HL-60 (cell line): ENCODE measurements at places on chromosomes 7 and 10.

DNA sequence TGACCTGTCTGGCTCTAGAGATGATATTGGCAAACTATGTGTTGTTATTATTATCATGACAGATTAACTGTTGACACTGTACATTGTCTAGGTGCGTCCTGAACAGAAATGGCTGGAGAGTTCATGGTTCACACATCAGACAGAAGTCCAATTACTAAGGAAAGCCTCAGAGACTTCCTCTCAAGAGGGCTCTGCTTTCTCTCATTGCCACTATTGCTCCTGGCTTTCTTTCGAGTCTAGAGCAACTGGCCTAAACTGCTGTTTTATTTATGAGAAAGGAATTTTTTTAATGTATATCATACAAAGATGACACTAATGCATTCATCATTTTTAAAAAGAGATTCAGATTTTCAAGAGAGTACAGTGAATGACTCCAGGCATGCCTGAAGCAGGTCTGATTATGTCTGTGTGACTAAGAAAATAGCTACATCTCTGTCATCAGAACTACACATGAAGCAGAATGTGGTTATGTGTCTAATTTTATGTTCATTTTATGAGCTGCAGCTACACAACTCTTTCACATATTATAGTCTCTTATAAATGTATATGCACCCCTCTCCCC, 30.4 kb downstream of the NRCAM start:
- DNase-seq: no peak

GRCh38 chr7:47893238-47893637, 55.0 kb downstream of the PKD1L1 start:
- no peak for DNase-seq

DNA sequence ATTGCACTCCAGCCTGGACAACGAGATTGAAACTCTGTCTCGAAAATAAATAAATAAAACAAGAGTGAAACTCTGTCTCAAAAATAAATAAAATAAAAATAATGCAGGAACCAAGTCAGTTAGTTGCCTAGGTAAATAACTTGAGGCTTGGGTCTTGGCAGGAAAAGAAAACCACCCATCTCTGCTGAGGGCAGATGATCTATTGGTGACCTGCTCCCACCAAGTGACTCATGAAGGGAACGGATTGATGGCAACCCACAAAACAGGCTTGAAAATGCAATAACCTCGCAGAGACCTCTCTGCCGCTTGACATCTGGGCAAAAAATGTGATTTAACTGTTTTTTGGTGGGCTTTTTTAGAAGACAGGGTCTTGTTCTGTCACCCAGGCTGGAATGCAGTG, 86.6 kb downstream of the CALN1 start:
- DNase-seq: no peak

- no peak for DNase-seq
These were observed 33.5 kb downstream of the SVOPL start for GRCh38 chr7:138667535-138668228.

- DNase-seq: no peak
These were observed 91.5 kb downstream of the GLI3 start for GRCh38 chr7:42145539-42145938.

DNA sequence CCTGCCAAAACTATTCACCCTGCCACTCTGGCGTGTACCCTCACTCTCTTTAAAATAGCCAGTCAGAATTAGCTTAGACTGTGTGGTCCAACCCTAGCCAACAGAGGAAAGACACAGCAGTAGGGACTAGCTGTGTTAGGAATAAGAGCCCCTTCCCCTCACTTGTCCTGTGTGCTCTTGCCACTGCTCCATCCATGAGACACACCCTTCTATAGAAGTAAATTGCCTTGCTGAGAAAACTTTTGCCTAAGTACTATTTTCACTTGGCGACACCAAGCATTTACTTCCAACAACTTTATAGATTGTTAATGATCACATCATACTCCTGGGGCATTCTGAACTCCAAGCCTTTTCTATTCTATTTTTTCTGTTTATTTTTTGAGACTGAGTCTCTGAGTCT, 170.2 kb upstream of the TRIM24 start:
- no peak for DNase-seq

GRCh38 chr7:125406111-125406510, 476.5 kb upstream of the POT1 start:
- no peak for DNase-seq

DNA sequence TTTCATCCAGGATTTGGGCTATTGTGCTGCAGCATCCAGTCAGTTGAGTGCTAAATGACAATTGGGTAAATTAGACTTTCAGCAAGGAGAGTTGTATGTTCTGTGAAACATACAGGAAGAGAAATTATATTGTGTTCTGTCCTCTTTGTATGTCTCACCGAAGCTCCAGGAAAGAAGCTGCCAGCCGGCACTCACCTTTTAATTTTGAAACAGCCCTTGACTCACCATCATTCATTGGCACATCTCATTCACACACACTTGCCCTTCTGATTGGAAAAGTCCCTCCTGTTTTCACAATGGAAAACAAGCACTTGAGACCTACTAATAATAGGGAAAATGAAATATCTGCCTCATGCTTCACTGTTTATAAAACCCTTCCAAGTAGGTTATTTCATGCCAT, 495.6 kb downstream of the RPS24 start:
- DNase-seq: no peak

GRCh38 chr10:61992671-61993668, 91.5 kb downstream of the ARID5B start:
- peak; percentile 46 for DNase-seq

DNA sequence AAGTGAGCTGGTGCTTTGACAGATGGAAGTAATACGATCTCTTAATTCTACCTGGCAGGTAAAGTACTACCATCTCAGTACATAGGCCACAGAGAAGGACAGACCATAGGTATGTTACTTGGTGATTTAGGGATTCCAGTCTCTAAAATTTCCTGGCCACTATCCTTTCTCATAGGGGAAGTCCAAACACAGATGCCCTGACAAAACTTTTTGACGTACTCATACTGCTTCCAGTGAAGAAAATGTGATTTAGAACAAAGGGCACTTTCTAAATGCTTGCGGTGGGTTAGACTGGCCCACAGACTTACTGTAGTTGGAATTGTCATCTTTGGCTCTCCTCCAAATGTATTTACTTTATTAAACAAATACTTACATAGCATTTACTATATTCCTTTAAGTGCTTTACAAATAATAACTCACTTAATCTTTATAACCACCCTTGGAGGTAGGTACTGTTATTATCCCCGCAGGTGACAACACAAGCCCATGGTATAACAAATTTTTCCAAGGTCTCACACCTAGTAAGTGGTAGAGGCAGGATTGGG, 3.0 kb downstream of the PI4K2A start:
- DNase-seq: no peak

DNA sequence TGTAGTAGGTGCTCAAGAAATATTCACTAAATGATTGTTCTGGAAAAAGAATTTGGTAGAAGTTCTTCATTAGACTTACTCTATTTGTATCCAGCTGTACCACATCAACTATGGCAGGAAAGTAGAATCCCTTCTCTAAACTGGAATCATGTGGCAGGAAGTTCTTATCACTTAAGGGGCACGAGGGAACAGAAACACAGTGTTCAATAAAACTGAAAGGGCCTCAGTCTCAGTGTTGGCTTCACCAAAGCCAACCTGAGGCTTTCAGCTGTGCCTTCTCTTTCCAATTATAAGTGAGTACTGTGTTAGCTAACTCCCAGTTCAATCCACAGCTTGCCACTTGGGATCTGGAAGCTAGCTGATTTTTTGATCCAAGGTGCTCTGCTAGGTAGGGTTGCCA, 257.6 kb upstream of the LRGUK start:
- no peak for DNase-seq

DNA sequence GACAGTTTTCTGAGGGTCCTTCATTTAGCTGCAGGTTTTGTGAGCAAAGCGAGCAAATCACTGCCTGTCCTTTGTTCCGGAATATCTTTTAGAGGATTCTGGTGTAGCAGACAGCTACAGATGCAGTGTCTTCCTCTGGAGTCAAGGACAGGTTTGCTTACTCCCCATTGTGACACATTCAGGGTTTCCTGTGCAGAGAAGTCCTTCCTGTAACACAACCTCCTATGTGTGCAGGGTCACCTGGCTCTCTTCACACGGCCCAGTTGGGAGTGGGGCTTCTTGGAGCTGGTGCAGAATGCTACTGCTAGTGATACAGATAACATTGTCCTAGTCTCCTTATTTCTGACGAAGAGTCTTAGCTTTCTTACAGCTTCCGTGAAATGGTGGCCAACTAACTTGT, 47.9 kb downstream of the RBM33 start:
- DNase-seq: no peak

DNA sequence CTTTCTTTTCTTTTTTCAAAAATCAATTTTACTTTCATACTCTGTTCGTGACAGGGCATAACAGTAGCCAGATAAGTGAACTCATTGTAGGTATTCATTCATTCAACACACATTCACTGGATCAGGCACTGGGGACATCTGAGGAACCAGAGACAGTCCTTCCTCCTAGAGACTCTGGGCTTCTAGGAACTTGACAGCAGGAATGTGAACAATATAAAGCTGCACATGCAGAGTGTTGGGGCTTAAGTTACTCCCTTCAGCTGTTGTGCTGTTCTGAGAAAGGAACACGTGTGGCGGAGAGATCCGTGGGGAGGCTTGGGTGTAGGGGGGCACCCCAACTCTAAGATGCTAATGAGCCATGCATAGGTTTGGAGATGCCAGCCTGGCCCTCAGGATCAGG, 120.4 kb downstream of the PKD1L1 start:
- no peak for DNase-seq

GRCh38 chr10:95211606-95212279, 17.7 kb downstream of the ACSM6 start:
- no peak for DNase-seq

DNA sequence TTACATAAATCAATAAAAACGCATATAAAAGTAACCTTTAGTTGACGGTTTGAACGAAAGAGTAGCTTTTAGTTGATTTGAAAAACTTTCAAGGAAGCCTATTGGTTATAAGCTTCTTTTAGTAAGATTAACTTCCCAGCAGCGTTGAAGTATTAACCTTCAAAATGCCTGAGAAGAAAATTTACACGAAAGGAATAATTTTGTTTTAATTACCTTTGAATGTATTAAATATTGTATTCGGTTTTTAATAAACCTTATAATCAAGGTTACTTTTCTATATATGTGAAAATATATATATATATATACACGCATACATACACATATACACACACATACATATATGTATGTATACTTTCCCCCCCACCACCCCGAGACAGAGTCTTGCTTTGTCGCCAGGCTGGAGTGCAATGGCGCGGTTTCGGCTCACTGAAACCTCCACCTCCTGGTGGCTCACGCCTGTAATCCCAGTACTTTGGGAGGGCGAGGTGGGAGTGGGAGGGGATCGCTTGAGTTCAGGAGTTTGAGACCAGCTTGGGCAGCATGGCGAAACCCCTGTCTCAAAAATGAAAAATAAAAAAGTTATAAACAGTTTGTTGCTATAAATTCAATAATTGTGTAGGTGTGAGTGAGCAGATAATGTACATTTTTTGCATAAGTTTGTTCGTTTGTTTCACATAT, 57.6 kb upstream of the EZH2 start:
- DNase-seq: peak; percentile 91

- no peak for DNase-seq
These were observed 431.0 kb upstream of the GALNT17 start for GRCh38 chr7:70700941-70701425.

- DNase-seq: no peak
These were observed 23.7 kb upstream of the CAMK2B start for GRCh38 chr7:44348851-44349781.
